Stimulated activated CD8-positive, alpha-beta memory T cell treated with anti-CD3 and anti-CD28 coated beads, Interleukin-15, amount 100 ng/mL, for 48 hours (primary cell): ENCODE measurements at places on chromosomes 1 and 21.

DNA sequence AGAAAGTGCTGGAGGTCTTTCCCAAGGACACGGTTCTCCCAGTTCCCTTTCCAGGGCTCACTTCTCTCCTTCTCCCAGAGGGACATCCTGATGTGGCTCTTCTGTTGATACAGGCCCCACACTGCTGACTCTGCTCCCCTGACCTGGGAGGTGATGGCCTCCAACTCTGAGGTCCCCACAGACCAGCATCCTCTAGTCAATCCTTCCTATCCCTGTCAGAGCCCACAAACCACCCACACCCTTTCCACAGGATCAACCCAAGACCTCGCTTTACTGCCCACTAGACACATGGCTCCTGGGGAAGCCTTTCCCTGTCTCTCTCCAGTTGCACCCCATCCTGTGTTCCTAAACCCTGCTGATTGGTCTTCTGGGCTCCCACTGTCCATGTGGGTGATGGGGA, 11.6 kb downstream of the SLAMF7 start:
- DNase-seq = no peak

DNA sequence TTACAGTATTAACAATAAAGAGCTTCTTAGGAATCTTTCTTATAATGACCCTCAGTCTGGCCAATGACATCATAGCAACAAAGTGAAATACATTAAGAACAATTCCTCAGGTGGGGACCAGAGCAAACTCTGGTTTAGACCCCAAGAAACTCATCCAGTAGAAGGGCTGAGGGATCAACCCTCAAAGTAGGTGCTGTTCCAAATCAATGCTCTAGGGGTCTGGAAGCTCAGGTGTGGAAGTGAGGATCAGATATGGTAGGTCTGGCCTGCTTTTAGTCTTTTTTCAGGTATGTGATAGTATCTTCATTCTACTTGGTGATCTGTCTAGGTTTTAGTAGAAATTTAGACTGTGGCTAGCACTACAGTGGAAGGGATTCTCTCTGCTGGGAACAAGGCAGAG, 291.7 kb downstream of the PDE4B start:
- no peak for DNase-seq

GRCh38 chr21:35201799-35202198, 152.7 kb upstream of the RUNX1 start:
- DNase-seq = no peak

- no peak for DNase-seq
Measured at GRCh38 chr1:161379071-161379470, 11.4 kb upstream of the CFAP126 start.

DNA sequence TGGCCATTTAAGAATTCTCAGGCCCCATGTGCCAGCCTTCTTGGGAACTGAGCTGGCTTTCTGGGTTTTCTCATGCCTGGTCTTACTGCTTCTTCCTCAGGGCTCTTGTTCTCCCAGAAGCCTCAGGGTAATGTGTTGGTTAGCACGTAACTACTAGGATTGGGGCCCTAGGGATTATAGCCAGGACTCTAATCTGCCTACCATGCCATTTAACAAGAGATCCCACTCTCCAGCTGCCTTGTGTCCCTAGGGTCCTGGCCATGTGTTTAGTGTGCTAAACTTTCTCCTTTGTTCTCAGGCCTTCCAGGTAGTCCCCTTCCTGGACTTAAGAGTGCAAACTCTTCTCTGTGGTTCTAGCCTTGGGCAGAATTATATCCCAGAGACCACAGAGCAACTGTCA, 2.2 kb upstream of the SH3BGRL3 start:
- no peak for DNase-seq

DNA sequence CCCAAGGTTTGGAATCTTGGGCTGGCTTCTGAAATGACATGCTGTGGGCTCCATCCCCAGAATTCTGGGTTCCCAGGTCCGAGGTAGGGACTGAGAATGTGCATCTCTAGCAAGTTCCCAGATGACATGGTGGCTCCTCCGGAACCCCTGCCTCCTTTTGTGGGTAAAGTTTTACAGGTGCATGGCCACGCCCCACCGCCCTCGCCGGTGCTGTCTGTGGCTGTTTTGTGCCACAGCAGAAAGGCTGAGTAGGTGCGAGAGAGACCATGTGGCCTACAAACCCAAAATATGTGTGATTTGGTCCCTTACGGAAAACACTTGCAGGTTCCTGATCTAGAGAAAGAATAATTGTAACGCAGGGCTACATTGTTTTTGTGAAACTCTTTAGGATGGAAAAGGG, 30.9 kb downstream of the SKI start:
- DNase-seq = peak; percentile 58

DNA sequence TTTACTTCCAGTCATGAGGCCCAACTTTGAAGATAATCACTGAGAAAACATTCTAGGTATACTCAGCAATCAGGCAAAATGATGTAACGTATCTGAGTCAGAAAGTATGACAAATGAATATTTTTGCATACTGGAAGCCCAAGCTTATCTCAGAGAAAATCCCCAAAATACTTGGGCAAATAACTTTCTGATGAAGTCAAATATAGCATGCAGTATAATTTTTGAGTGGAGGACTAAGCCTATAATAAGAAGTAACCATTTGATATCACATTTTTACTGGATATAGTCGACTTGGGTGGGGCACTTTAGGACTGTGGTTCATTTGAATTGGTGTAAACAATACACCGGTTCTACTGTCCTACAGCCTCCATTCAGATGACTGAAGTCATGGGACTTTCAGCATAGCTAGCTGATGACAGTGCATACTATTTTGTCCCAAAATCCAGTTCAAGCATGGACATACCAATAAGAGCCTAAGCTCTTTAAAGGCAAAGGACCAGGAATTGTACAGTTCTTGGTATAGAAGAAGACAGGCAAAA, 2.3 kb upstream of the GADD45A start:
- DNase-seq = no peak

- no peak for DNase-seq
Measured at GRCh38 chr1:92663775-92664174, 121.1 kb downstream of the EVI5 start.

DNA sequence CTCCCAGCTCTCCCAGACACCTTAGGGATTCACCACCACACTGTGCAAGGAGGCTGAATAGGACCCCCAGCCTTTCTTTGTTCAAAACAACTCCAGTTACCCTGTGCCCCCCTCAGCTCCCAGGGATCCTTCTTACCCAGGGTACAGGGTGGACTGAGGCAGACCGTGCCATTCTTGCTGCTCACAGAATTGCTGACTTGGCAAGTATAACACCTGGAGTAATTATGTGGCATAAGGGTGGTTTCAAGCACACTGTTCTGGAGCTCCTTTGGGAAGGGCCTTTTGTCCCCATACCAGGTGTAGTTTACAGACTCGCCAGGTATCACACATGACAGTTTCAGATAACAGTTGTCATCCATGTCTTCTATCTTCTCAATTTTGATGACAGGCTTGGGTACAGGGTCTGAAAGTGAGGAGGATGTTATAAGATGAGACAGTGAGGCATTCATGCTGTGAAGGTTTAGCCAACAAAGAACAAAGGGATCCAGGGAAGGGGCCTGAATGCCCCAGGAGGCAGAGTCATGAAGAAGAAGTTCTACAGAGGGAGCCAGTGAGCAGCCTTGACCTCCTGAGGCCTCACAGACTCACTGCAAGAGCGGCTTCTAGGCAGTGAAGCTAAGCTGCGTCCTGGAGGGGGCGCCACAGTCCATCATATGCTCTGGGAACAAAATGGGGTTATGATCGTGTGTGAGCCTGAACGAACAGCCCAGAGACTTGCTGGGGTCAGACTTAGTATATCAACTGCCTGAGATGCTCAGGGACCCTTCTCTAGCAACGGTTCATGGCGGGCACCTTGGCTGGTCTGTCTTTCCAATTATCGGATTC, 30.3 kb downstream of the CD48 start:
- peak; percentile 81 for DNase-seq

DNA sequence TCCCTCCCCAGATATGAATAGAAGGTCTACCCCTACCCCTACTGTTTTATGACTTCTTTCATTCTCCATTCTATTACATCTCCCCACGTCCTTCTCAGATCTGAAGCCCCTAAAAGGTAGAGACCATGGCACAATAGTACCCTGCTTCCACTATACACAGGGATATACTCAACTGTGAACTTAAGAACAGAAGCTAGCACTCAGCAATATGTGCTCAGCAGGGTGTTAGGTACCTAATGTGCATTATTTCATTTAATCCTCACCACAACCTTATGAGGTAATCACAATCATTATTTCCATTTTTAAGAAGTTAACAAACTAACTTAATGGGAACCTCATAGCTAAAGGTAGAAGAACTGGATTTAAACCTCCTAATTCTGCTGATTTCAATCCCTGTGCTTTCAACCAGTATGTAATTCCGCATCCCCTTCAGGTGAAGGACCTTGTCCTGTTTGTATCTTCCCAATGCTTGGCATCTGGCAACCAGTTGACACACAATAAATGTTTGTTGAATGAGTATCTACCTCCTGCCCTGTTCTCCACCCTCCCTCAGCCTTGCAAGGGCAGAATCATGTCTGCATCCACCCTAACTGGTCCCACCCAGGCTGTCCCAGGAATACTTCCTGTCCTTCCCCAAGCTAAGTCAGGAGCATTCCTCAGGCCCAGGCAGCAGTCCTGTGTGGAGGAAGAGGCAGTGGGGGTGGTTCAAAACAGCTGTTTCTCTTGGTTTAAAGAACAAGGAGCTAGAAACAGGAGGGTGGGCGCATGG, 6.5 kb downstream of the DENND2D start:
- DNase-seq = no peak

GRCh38 chr1:218969006-218969405, 204.7 kb upstream of the LYPLAL1 start:
- no peak for DNase-seq

- peak; percentile 80 for DNase-seq
Measured at GRCh38 chr1:156126043-156126629, 11.6 kb downstream of the LMNA start.

DNA sequence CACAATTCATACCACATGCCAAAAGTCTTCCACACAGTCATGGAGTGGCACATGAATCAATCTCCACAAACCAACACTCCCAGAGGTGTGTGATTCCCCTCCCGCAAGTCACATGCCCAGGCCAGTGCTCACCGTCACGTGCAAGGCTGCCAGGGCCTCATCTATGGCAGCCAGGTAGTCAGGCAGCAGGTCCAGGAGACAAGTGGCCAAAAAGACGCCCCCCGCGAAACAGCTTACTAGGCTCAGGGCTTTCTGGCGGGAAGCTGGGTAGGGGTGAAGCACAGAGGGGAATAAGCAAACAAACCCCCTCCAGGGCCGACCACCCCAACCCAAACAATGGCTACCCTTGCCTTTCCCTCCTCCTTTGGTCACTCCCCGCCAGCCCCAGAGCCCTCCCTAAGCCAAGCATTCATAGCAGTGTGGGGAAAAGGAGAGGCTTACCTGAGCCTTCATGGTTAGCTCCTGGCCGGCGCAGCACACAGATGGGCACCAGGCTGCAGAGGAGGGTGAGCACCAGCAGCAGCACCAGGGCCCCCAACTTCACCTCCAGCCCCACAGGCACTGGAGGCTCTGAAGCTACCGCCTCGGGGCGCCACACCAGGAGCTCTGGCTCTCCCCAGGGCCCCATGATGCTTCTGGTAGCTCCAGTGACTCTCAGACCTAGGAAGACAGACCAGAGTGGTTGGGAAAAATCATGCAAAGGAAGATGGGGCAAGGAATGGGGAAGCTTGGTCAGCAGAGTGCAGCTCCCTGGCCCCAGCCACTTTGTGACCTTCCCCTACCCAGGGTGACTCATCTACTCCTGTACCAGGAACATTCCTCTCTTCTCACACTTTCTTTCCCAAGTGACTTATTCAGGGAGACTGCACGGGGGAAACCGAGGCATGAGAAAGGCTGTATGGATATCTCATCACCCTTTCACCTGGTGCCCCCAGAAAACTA, 978 bp downstream of the SLC39A1 start:
- DNase-seq = no peak

DNA sequence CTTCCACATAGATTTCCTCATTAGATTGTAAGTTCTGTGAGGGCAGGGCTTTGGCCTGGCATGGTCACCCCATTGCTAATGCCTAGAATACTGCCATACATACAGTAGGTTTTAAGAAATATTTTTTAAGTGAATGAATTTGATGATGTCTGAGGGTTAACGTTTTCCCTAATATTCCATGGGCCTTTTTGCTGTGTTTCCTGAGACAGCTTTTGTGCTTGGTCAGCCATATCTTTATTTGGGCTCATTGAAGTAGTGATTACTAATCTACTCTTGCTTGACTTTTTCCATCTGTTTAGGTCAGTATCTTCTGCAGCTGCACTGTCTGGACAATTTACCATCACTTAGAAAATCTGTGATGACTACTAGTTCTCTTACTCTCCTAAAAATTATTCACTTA, 3.5 kb downstream of the CDC42 start:
- no peak for DNase-seq

GRCh38 chr21:35460441-35460840, 411.3 kb upstream of the RUNX1 start:
- no peak for DNase-seq

DNA sequence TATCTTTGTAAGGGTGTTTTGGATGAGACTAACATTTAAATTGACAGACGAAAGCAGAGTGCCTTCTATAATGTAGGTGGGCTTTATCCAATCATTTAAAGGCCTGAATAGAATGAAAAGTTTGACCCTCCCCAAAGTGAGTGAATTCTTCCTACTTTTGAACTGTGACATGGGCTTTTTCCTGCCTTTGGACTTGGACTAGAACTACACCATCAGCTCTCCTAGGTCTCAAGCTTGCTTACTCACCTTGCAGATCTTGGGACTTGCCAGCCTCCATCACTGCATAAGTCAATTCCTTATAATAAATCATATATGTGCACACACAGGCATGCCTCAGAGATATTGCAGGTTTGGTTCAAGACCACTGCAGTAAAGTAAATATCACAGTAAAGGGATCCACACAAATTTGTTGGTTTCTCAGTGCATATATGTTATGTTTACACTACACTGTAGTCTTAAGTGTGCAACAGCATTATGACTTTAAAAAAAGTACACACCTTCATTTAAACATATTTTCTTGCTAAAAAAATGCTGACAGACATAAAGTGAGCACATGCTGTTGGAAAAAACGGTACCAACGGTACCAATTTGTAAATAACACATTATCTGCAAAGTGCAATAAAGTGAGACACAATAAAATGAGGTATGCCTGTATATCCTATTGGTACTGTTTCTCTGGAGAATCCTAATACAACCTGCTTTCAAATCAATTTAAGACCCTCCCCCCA, 51.6 kb upstream of the ATF3 start:
- DNase-seq = no peak

- peak; percentile 3 for DNase-seq
Measured at GRCh38 chr21:37711836-37712568, 204.3 kb downstream of the KCNJ6 start.

DNA sequence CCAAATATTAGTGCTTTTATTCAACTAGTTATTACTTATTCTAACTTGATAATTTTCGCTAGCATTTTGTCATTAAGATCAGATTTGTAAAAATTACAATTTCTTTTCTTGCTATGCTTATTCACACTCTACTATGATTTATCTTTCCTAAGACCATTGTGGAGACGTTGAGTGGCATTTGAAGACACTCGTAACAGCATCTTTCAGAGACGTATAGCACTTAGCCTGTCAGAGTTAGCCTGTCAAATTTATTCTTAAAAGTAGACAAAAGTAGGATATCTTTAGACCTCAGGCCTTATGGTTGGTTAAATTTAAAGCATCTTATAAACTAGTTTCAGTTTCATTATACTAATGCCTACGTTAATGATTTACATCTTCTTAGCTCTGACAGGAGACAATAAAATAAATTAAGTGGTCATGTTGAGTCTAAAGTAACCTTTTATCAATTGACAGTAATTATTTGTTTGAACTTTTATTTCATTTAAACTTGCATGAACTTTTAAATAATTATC, 1410.1 kb downstream of the MRPL39 start:
- DNase-seq = no peak
